Activated naive CD4-positive, alpha-beta T cell treated with anti-CD3 and anti-CD28 coated beads, Interleukin-2, amount 50 U/mL, for 72 hours (primary cell): ENCODE measurements at places on chromosomes 2 and 18. TPM values are rescaled to one million over a fixed set of nuclear protein-coding genes. Genes with fewer than 3 reads are reported as not detected.

The TCF7L1 gene
- total RNA-seq, result 0.11 TPM

The PIEZO2 gene
- total RNA-seq, result not detected

DNA sequence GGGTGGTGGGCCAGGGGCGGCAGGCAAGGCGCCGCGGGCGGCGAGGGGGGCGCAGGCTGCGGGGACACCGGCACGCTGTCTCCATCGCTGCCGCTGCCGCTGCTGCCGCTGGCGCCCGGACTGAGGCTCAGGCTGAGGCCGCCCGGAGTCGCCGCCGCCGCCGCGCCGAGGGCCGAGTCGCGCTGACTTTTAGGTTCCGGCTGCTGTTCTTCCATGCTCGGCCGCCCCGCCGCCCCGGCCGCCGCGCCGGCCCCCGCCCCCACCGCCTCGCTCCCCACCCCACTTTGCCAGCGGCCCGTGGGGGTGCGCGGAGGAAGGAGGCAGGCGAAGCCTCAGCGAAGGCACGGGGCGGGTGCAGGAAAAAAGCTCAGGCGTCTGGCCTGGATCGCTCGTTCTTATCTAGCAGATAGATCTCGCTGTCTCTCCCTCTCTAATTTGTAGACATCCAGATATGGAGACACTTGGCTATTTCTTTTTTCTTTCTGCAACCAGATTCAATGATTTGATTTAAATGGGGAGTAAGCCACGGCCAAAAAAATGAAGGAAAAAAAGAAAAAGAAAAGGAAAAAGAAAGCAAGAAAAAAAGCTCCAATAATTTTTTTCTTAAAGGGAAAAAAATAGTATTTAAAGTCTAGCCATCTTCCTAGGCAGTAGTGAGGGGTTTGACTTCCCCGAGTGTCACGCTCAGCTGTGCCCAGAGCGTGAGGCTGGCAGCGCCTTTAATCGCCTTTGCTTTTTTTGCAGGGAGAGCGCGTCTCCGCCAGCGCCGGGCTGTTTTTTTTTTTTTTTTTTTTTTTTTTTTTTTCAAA, at the start of gene EN1:
Gene EN1, minus strand, starts transcription at position 696 of the 809 bp plus-strand sequence. Its CDS starts 481 bp downstream, at position 215.
- DNase-seq, result no peak

GRCh38 chr2:29293830-29294438, 178.7 kb downstream of the CLIP4 start:
- DNase-seq, result peak; percentile 24

- no peak for DNase-seq
Measured at GRCh38 chr18:6088432-6088831, 193.1 kb upstream of the TMEM200C start.

The TMEM247 gene
- not detected for total RNA-seq

- no peak for DNase-seq
Measured at GRCh38 chr2:16632598-16632997, 33.0 kb downstream of the CYRIA start.

- peak; percentile 74 for DNase-seq
Measured at GRCh38 chr2:73070643-73071359, 711 bp downstream of the SFXN5 start.

GRCh38 chr2:224432003-224432579, 30.2 kb upstream of the FAM124B start:
- DNase-seq, result no peak

DNA sequence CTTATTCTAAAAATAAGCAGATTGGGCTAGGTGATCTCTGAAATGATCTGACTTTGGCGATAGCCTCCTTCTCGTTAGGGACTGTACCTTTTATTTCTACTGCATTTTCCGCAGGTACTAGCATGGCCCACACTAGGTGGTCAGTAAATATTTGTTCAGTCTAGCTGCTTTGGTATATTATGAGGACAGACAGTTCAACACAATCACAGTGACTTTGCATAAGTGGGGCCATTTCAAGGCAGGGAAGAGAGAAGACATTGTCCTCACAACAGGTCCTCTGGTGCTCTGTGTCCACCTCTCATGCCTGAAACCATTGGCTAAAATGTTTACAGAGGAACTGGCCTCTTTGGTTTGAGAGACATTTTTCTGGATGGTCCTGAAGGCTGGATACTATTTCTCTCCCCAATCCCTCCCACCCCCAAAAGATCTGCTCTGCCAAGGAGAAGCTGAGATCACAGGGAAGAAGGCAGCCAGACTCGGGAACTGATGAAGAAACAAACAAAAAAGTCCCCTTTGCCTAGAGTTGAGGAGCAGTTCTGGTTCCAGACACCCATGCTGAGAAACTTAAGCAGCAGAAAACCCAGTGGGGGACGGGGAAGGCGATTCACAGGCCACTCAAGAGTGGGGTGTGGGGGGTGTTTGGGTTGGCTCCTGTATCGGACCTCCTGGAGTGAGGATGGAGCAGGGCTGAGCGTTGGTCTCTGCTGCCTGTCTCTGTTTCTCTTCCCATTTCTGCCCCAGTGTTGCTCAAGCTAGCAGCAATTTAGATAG, 2.9 kb upstream of the TNP1 start:
- no peak for DNase-seq

DNA sequence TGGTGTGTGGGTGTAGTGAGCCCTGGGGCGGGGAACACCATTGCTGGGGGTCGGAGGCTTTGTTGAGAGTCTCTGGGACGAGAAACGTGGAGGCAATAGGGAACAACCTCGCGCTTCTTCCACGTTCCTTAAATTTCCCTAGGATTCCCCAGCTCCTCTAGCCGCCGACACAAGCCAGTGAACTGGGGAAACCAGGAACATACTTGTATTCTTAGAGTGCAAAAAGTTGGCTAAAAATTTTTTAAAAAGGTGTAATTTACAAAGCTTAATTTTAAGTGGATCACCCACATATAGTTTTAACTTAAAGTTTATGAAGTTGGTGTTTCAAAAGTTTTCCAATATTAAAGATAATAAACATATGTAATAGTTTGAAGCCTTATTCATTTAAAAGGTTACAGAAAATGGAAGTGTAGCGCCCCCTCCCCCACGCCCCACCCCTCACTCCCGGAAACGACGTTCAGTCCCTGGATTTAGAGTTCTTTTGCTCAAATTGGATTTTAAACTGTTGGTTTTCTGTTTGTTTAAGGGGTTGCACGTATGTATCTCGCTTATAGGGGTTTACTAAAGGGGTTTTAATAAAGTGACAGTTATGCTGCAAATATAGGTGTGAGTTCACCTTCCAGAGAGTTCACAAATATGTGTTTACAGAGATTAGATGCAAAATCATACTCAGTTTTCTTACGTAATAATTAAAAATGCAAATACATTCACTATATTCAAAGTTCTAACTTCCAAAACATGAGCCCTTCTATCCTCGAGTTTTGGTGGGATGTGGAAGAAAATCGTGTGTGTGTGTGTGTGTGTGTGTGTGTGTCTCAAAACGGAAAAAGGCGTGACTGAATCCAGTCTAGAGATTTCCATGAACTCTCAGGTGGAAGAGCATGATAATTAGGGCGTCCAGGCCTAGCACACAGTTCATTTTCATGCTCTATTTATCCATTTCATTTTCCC, 872 bp downstream of the DSG2 start:
- DNase-seq, result no peak

DNA sequence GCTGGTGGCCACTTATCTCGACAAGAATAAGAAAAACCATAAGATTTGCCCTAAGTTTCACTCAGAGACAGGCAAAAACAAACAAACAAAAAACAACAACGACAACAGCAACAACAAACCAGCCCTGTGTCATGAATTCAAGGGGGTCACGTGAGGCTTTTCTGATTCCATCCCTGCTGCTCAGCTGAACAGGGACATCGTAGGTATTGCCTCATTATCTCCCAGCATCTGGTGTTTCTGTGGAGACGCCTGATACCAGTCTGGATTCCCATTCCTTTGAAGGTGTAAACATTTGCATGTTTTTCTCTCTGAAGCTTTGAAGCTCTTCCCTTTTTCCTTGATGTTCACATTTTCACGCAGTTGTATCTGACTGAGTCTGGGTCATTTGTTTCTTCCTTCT, 117.4 kb downstream of the KCNF1 start:
- DNase-seq, result no peak

GRCh38 chr2:235433860-235434259, 60.0 kb upstream of the AGAP1 start:
- no peak for DNase-seq

The FAM228A gene
- 0.30 TPM for total RNA-seq

DNA sequence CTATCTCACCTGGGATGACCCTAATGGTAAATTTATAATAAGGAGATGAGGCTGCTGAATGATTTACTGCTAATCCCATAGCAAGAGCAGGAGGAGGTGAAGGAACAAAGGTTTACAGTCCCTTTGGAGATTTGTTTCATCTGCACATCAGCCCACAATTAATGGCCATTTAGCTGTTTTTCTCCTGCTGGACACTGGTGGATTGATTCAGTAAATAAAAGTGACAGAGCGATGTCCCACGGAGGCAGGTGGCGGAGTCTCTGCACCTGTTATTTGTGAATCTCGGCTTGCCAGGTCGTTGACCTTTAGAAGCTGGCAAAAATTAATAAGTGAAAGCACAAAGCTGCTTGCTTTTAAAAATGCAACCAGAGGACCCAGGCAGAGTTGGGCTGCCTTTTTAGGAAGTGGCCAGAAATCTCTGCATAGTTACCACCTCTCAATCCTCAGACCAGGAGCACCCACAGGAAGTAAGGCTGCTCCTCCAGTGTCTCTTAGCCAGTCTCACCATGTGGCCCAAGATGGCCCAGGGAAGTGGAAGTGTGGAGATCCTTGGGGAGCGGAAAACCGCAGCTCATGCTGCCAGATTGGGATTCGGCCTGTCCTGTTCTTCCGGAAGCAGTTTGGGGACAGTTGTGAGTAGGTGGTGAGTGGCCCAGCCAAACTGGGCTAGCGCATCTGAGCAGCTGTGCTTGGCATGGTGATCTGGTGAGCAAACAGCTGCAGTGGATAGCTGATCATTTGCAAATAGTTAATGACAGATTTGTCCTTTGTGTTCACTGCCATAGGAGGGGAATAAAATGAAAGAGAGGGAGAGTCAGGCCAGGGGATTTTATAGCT, 1005.7 kb upstream of the PIK3C3 start:
- DNase-seq, result no peak

The RGPD3 gene
- total RNA-seq, result not detected

The SLC9A4 gene
- total RNA-seq, result 0.23 TPM

DNA sequence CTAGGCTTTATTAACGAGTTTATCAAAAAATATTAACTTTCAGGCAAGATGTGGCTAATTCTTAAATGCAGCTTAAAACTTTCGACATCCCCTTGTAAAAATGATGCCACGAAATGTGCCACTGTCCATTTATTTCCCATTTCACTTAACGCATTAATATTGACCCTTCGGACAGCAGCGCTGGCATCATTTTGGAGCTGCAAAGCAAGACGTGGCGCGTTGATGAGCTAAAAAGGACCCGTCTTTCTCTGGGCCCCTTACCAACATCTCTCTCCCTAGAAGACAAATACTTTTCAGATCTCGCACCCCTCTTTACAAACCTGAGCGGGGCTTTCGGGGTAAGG, 367.9 kb downstream of the MTX2 start:
- DNase-seq, result no peak
